SK-N-DZ (cell line): ENCODE measurements at places on chromosomes 13 and 19.

- no peak for DNase-seq
These were observed 3.1 kb upstream of the GJB2 start for GRCh38 chr13:20195801-20196200.

DNA sequence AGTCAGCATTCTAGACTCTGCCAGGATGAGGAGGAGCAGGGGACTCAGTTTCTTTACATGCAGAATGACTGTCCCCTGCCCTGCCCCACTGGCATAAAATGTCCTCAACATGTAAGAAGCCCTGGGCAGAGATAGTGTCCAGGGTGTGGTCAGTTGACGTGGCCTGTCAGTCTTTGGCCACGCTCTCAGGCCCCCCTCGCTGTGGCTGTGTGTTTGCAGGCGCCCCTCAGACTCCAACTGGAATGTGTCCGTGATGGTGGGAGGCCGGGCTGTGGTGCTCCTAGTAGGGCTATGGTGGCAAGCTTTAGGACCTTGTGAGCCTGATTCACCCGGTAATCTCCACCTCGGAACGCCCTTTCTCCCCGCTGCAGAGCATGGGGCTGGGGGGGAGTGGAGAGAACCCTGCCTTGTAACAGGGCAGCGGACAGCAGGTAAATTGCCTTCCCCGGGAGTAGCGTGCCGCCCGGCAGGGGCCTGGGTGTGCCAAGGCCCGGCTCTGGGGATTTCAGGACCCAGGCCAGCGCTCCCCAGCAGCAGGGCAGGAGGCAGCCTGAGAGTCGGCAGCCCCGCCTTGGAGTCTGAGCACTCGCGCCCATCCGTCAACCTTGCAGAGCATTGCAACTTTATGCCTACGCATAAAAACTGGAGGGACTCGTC is 62.3 kb downstream of the CHST8 start:
- DNase-seq: no peak

DNA sequence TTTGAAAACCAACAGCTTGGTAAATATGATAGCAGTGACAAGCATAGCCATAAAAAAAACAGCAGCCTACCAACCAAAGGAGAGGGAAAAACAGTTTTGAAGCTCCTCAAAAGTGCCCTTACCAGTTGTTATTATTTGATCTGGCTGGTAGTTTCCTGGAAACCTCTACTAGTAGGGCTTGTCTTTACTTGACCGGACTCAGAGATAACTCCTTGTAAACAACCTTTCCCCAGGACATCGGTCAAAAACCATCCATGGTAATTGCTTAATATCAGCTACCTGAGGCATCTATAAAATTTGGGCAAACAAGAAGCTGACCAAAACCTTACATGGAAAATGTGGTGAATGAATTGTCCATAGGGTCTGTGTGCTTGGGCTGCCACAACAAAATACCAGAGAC is 210.9 kb downstream of the FGF14 start:
- DNase-seq: no peak

- no peak for DNase-seq
These were observed 25.9 kb downstream of the IGFL2 start for GRCh38 chr19:46173886-46174480.

DNA sequence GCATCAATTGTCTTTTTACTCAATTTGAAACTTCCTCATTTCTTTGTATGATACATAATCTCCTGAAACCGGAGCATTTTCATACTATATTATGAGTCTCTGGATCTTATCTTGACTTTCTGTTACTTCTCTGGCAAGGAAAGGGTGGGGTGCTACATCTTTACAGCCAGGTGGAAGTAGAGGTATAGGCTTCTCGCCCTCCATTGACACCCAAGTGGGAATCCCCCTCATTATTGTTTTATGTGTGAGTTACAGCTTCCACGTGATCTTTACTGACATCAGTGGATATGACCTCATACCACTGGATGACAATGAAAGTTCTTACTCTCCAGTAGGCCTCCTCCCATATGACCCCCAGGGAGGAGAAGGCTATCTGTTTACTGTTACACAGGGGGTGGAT is 262.1 kb upstream of the DACH1 start:
- no peak for DNase-seq
